NCI-H2171 (cell line): ENCODE measurements at places on chromosomes 5 and 9.

GRCh38 chr5:141359790-141360426 is at the start of gene PCDHGB2:
Gene PCDHGB2, plus strand, starts transcription at chr5:141359994. Its CDS starts 142 bp downstream, at chr5:141360136.
- no peak for DNase-seq

- no peak for DNase-seq
Measured at GRCh38 chr5:163509291-163509951, 4.0 kb downstream of the MAT2B start.

DNA sequence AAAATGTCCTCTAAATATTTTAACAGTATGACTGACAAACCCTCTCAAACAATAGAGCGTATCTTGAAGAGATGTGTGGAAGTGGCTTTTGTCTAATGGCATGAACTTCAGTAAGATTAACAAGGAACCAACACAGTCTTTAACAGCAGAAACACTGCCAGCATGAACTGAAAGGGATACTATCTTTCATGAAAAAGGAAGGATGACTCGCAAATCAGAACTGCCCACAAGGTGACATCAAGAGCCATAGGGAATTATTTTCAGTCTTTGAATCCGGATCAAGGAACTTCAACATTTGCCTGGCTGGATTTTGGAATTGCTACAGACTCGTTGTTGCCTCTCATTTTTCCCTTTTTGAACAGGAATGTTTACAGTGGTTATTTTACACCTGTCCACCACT is 5.1 kb upstream of the HEXB start:
- no peak for DNase-seq

DNA sequence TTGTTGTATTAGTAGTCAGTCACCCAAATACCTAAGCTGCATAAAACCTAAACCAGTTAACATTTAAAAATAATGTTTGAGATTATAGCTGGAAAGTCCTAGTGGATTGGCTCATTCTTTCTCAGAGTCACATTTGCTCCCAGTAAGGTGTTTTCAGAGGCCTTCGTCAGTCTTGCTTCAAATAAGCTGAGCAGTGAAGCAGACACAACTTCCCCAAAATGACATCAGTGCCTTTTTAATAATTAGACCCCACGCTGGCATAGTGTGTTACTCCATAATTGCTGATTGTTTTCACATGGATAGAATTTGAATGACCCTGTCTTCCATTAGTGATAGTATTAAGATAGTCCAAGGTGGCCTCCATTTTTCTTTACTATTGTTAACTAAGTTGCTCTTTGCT is 245.8 kb downstream of the PJA2 start:
- no peak for DNase-seq

DNA sequence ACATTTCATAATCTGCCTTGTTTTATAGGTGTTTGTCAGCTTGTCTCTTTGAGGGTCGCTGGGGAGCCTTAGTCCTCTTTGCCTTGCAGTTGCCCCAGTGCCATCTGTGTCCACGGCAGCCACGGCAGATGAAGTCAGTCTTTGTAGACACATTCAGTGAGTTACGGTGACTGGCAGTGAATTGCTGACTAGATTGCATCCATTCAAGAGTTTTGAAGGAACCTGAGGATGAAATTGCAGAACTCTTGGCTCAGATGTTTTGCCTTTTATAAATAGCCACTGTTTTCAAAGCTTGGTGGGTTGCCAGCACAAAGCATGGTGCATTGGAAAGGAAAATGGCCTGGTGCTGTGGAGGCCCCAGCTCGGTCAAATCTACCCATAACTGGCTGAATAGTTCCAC is 125.6 kb downstream of the TRIO start:
- DNase-seq: no peak

DNA sequence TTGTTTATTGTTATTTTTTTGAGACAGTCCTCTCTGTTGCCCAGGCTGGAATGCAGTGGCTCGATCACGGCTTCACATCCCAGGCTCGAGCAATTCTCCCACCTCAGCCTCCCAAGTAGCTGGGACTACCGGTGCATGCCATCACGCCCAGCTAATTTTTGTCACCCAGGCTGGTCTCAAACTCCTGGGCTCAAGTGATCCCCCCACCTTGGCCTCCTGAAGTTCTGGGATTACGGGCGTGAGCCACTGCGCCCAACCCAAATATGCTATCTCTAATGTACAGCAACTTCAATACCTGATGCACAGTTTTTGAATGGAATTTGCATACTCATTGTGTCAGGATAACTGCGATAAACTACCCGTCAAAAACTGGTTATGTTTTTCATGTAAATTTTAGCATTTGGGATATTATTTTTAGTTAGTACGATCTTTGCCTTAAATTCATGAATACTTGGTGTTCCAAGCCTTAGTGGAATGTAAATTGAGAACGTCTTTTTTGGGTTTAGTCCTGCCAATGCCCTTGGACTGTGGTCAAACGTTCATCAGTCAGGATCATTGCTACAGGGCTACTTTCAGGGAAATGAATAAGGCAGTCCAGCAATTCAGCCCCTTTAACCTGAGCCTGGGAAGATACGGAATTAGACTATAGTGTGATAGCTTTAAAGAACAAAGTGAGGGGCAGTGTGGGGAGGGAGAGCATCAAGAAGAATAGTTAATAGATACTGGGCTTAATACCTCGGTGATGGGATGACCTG is 4.4 kb downstream of the UGCG start:
- DNase-seq: no peak

GRCh38 chr5:28499766-28500290 is 1461.4 kb upstream of the CDH9 start:
- DNase-seq: no peak
